Esophagus muscularis mucosa (tissue), 4 donors: ENCODE measurements at places on chromosomes 16 and 17. TPM values are rescaled to one million over a fixed set of nuclear protein-coding genes. Genes with fewer than 3 reads are reported as not detected.

DNA sequence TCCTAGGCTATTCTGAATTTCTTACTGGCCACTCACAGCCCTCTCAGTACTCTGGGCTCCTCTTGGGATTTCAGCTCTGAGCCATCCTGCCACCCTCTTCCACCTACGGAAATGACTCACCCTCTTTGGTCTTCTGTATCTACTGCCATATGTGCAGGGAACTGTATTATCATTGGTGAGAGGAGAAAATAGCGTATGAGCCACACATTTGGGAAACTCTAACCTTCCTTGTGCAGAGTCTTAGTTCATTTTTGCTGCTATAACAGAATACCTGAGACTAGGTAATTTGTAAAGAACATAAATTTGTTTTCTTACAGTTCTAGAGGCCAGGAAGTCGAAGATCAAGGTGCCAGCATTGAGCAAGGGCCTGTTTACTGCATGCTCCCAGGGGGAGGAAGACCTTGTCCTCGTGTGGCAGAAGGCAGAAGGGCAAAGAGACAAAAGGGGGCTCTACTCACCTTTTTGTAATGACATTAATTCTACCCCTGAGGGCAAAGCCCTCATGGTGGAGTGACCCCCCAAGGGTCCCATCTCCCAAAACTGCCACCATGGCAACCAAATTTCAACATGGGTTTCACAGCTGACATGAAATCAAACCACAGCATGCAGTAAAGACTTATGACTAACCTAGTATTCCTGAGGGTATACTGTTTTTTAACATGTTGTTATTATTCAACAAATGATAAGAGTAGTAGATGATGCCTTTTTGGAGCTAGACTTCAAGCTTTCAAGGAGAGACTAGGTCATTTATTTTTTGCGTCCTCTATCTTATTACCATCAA is 191.8 kb downstream of the PRKCA start:
- DNase-seq = no peak
- no peaks in the 10 kb centered on the region for H3K27me3 ChIP-seq
- H3K4me3 ChIP-seq = no peak overlapping the region
- H3K36me3 ChIP-seq = no peaks in the 10 kb centered on the region

DNA sequence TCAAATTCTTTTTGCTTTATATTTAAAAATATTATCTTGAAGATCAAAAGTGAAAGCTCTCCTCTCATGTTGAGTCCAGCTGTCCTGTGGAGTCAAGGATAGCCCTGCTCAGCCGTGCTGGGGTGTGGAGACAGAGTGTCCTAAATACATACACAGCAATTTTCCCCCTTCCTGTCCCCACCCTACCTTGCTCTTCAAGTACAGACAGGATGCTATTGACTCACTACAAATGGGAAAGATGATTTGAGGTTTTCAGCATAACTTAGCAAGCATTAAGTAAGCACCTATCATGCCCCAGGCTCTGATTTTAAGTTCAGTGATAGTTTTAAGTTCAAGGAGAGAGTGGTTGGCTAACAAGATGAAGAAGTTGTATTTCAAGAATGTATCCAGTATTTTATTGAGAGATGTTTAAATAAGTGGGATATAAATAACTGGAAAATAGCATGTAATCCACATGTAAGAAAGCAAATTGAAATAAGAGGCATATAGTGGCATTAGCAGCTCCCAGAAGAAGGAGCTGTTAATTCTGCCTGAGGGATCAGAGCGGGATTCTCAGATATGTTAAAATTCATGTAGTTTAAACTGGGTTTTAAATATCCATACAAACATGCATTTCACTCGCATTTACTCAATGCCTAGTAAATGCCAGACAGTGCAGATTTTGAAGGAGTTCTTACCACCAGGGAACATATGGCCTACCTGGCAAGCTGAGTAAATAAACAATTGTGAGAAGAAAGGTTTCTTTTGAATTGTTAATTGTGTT is 183.5 kb upstream of the ANKFN1 start:
- H3K27me3 ChIP-seq = no peaks in the 10 kb centered on the region
- DNase-seq = no peak
- H3K4me1 ChIP-seq = no peaks in the 10 kb centered on the region
- H3K27ac ChIP-seq = no peak overlapping the region

GRCh38 chr17:50758524-50758923 is 8.8 kb downstream of the ANKRD40CL start:
- no peak for DNase-seq
- H3K36me3 ChIP-seq = no peaks in the 10 kb centered on the region
- no peaks in the 10 kb centered on the region for H3K27me3 ChIP-seq
- peaks cover 12% of the 10 kb centered on the region for H3K4me1 ChIP-seq
- no peak overlapping the region for H3K27ac ChIP-seq

Gene UNK
- total RNA-seq = 21.7 TPM

GRCh38 chr16:56102906-56103305 is 88.4 kb upstream of the GNAO1 start:
- no peak overlapping the region for H3K27ac ChIP-seq
- H3K36me3 ChIP-seq = no peaks in the 10 kb centered on the region
- DNase-seq = peak; percentile 2

GRCh38 chr16:83113317-83113716 is 486.5 kb downstream of the CDH13 start:
- no peaks in the 10 kb centered on the region for H3K36me3 ChIP-seq
- DNase-seq = no peak
- no peak overlapping the region for H3K4me3 ChIP-seq
- H3K27me3 ChIP-seq = peaks cover 17% of the 10 kb centered on the region
- no peaks in the 10 kb centered on the region for H3K4me1 ChIP-seq

Gene RUNDC1
- 13.3 TPM for total RNA-seq
